Gastroesophageal sphincter (tissue), 4 donors: ENCODE measurements at places on chromosomes 16 and 17.

DNA sequence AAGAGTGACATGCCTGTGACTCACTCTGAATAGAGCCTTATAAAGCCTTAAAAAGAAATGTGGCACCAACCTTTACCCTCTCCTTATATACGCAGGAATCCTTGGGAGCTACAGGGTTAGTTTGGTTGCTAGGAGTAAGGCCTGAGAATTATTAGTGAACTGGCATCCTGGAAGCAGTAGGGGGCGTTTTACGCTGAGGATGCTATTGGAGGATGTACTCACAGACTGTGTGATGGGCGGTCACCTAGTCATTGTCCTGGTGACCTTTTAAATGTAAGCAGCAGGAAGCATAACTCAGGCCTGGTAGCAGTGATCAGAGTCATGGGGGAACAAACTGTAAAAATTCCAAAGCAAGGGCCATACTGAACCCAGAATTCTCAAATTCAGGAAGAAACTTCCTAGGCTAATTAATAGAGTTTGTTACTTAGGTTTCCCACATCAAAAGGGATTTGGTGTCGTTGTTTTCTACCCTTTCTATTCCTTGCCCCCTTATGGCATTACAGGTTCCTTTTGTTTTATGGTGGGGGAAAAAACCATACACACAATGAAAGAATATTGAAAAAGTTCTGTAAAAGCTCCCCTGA is 153.8 kb downstream of the SNX11 start:
- no peaks in the 10 kb centered on the region for H3K36me3 ChIP-seq
- no peak overlapping the region for H3K27ac ChIP-seq
- no peak for ATAC-seq
- H3K4me1 ChIP-seq = no peaks in the 10 kb centered on the region
- H3K27me3 ChIP-seq = peaks cover 32% of the 10 kb centered on the region

GRCh38 chr17:81480140-81481072 is 32.2 kb downstream of the ACTG1 start:
- H3K4me3 ChIP-seq = no peak overlapping the region
- peaks cover 53% of the 10 kb centered on the region for H3K4me1 ChIP-seq
- H3K27me3 ChIP-seq = no peaks in the 10 kb centered on the region

DNA sequence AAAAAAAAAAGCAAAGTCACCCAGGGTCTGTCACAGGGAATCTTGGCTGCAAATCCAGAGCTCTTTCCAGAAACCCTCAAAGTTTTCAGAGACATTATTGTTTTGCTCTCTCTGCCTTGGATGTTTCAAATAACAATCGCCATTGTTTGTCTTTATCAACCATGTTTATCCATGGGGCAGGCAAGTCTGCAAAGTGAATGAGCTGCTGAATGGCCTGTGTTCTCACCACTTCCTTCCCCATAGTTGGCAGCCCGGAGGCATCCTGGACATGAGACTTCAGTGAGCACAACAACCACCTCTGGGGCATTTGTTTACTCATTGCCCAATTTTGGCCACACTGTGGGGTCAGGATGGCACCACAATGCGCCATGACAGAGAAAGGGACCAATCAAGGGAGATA is 53.1 kb upstream of the USP7 start:
- H3K36me3 ChIP-seq = no peaks in the 10 kb centered on the region
- no peak for ATAC-seq
- no peak overlapping the region for H3K27ac ChIP-seq
- no peak overlapping the region for H3K4me3 ChIP-seq
- peaks cover 4% of the 10 kb centered on the region for H3K4me1 ChIP-seq

GRCh38 chr17:50144845-50145531 is 5.5 kb downstream of the PPP1R9B start:
- no peak for ATAC-seq
- no peaks in the 10 kb centered on the region for H3K27me3 ChIP-seq
- no peak overlapping the region for H3K4me3 ChIP-seq

DNA sequence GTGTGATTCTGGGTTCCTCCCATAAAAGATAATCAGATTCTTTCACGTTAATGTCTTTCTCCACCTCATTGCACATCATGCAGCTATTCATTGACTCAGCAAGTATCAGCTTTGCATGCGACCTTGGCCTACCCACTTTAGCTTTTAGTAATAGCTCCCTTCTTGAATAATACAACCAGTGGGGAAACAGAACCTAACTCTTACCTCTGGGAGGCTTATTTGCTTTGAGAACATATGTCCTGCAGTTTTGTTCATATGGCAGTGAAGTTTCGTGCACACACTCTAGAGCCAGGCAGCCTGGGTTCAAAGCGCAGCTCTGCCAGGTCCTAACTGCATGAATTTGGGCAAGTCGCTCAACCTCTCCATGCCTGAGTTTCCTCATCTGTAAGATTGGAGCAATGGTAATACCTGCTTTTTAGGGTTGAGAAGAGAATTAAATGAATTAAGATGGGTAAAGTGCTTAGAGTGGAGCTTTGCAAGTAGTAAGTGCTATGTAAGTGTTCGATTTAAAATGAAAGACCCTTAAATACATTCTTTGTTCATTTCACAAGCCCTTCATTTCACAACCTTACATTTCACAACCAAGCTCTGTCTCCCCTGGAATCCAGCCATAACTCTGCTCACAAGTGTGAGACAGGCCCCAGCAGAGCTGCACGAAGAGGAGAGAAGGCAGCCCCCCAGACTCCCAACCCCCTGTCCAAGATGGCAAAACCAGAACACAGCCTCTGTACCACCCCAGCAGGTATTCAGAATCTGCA is 29.3 kb downstream of the MAPT start:
- no peak overlapping the region for H3K4me3 ChIP-seq
- H3K36me3 ChIP-seq = no peaks in the 10 kb centered on the region
- H3K27ac ChIP-seq = no peak overlapping the region

DNA sequence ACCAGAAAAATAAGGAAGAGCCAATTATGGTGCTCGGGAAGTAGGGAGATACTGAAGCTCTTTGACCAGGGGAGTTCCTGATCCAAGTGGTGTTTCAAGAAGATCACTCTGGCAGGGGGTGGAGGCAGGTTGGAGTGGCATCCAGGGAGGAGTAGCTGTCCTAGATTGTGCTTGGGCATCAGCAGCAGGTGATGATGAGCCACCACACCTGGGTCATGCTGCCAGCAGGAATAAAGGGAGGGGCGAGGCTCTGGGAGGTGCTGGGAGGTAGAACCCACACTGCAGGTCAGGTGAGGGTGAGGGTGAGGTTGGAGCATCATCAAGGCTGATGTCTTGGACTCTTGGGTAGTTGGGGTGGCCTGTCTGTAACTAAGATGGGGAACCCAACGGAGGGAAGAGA is 35.4 kb upstream of the ADGRG1 start:
- no peak overlapping the region for H3K4me3 ChIP-seq
- peaks cover 37% of the 10 kb centered on the region for H3K27me3 ChIP-seq
- peaks cover 7% of the 10 kb centered on the region for H3K4me1 ChIP-seq
- H3K27ac ChIP-seq = no peak overlapping the region

DNA sequence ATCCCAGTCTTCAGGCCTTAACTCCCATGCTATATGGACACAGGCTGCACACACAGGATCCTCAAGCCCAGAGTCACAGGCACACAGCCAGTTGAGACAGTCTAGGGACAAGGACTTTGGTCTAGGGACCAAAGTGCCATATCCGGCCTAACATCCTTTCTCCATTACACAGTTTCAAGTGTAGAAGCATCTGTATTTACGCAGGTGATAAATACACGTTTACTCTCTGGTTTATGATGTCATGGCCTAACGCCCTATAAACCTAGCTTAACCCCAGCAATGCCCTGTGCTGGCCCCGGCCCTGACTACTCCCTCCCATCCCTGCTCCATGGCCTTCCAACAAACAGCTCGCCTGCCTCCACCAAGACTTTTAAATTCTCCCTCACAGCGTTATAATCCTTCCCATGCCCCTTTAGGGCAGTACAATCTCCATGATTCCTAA is 17.1 kb downstream of the CUEDC1 start:
- peaks cover 78% of the 10 kb centered on the region for H3K4me1 ChIP-seq
- no peaks in the 10 kb centered on the region for H3K36me3 ChIP-seq
- ATAC-seq = no peak
- H3K27me3 ChIP-seq = no peaks in the 10 kb centered on the region

- no peak overlapping the region for H3K27ac ChIP-seq
- no peak for ATAC-seq
- H3K27me3 ChIP-seq = no peaks in the 10 kb centered on the region
- H3K36me3 ChIP-seq = no peaks in the 10 kb centered on the region
Observed at GRCh38 chr17:60416368-60416925, 5.8 kb upstream of the CHCT1 start.

DNA sequence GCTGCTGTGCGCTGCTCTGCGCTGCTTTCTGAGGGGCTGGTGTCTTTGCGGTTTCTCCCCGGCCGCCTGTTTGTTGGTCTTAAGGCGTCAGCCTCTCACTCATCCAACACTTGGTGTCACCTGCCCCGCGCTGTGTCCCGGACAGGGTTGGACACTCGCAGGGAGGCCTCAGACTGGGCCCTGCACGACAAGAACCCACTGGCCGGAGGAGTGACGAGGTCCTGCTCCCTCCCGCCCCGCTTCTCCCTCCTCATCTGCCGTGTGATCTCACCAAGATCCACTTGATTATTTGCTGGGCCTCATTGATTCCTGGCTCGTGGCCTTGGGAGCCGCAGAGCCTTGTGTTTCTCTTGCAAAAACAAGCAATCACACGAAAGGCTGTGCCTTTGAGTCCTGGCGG is 56.6 kb downstream of the PRMT7 start:
- ATAC-seq = no peak
- H3K27me3 ChIP-seq = peaks cover 56% of the 10 kb centered on the region
- H3K4me1 ChIP-seq = no peaks in the 10 kb centered on the region
- H3K4me3 ChIP-seq = no peak overlapping the region

DNA sequence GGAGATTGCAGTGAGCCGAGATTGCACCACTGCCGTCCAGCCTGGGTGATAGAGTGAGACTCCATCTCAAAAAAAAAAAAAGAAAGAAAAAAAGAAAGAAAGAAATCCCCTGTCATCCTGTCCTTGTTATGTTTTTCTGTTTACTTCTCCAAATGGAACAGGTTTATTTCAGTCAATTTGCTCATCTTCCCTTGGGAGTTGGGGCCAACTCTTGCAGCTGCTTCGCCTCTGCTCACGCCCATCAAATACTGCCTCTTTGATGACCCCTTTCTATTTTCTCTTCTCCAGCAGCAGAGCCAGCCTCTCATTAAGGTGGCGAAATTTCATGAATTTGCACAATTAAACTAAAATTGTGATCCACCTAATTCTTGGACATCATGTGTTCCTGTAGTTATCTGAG is 173.4 kb downstream of the ZNF18 start:
- H3K4me3 ChIP-seq = no peak overlapping the region
- no peaks in the 10 kb centered on the region for H3K4me1 ChIP-seq
- H3K27ac ChIP-seq = no peak overlapping the region
- no peak for ATAC-seq
- H3K36me3 ChIP-seq = no peaks in the 10 kb centered on the region

- no peak overlapping the region for H3K4me3 ChIP-seq
- no peaks in the 10 kb centered on the region for H3K27me3 ChIP-seq
- peaks cover 17% of the 10 kb centered on the region for H3K4me1 ChIP-seq
- no peaks in the 10 kb centered on the region for H3K36me3 ChIP-seq
- no peak for ATAC-seq
Observed at GRCh38 chr16:48447940-48448536, 62.8 kb upstream of the SIAH1 start.

- H3K36me3 ChIP-seq = no peaks in the 10 kb centered on the region
- H3K27me3 ChIP-seq = no peaks in the 10 kb centered on the region
- H3K4me3 ChIP-seq = peak overlapping the region; percentile 54
- peak; percentile 62 for ATAC-seq
- H3K4me1 ChIP-seq = peaks cover 86% of the 10 kb centered on the region
- H3K27ac ChIP-seq = peak overlapping the region; percentile 92
Observed at GRCh38 chr16:85611444-85612190, 1.5 kb upstream of the GSE1 start.

GRCh38 chr17:72361892-72362291 is 241.1 kb downstream of the SOX9 start:
- H3K4me1 ChIP-seq = no peaks in the 10 kb centered on the region
- no peak for ATAC-seq

DNA sequence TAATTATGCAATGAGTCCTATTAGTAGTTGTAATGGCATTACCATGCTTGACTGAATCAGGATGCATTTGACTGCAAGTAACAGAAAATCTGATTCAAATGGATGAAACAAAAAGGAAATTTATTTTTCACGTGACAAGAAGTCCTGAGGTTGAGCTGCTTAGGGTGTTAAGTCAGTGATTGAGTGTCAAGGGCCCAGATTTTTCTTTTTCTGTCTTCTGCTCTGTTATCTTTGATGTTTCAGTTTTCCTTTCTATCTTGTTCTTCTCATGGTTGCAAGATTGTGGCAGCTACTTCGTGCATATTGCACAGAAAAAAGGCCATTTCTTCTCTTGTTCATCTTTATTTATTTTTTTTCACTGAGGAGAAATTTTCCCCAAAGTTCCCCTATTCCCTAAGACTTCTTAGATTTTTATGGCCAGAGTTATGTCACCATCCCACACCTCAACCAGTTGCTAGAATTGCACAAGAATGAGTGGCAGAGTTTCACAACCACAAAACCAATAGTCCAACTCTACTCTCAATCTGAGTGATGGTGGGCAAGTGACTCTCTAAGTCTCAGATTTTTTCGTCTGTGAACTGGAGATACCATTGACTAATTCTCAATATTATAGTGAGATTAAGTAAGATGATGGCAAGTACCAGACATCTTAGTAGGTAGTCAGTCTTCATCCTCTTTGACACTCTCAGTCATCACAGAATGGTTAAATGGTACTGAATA is 15.7 kb upstream of the GPR139 start:
- no peaks in the 10 kb centered on the region for H3K36me3 ChIP-seq
- H3K27me3 ChIP-seq = peaks cover 15% of the 10 kb centered on the region

DNA sequence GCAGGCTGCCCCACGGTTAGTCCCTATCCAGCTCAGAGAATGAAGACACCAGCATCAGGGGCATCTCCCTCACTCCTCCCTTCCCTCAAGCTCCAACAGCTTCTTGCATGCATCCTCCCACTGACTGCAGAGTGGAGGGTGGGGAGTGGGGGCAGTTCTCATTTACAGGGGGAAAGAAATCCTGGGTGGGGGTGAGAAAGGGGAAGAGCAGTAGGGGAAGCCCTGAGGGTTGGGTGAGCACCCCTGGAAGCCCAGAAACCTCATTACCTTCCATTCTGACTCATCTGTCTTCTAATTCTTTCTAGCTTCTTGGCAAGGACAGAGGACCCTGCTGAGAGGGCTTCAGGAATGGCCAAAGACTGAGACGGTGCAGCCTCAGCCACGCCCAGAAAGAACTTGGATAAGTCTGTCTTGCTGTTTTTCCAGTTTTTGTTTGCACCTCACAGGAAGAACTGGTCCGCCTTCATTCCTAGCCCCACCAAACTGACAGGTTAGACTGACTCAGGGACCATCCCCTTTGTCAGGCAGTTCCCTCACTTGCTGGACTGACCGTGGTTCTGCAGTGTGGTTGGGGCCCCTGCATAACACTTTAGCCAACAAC is 52.5 kb upstream of the WSB1 start:
- H3K27me3 ChIP-seq = no peaks in the 10 kb centered on the region
- H3K4me3 ChIP-seq = no peak overlapping the region
- no peaks in the 10 kb centered on the region for H3K36me3 ChIP-seq
- no peak overlapping the region for H3K27ac ChIP-seq

DNA sequence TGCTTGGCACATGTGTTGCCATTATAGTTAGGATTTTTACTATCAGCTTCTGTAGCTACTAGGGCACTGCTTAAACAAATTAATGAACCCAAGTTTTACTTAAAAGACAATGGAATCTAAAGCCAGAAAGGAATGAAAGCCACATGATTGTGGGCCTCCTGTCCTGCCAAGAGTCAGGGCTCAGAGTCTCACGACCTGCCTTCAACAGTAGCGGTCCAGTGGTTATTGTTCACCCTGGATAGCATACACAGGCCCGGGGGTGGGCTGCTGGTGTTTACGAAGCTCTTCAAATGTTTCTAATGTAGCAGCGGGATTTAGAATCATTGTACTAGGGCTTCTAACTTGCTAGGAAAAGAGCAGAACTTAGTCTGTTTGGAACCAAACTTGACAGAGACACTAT is 7.8 kb downstream of the GABARAPL2 start:
- ATAC-seq = no peak
- H3K27ac ChIP-seq = no peak overlapping the region
- no peak overlapping the region for H3K4me3 ChIP-seq
- H3K36me3 ChIP-seq = peaks cover 100% of the 10 kb centered on the region
